CD4-positive, alpha-beta T cell treated with Interleukin-1 beta for 1 hour (primary cell): ENCODE measurements at places on chromosomes 16 and 17.

GRCh38 chr16:1859650-1860049 lies 12.3 kb downstream of the MEIOB start:
- no peak for DNase-seq

DNA sequence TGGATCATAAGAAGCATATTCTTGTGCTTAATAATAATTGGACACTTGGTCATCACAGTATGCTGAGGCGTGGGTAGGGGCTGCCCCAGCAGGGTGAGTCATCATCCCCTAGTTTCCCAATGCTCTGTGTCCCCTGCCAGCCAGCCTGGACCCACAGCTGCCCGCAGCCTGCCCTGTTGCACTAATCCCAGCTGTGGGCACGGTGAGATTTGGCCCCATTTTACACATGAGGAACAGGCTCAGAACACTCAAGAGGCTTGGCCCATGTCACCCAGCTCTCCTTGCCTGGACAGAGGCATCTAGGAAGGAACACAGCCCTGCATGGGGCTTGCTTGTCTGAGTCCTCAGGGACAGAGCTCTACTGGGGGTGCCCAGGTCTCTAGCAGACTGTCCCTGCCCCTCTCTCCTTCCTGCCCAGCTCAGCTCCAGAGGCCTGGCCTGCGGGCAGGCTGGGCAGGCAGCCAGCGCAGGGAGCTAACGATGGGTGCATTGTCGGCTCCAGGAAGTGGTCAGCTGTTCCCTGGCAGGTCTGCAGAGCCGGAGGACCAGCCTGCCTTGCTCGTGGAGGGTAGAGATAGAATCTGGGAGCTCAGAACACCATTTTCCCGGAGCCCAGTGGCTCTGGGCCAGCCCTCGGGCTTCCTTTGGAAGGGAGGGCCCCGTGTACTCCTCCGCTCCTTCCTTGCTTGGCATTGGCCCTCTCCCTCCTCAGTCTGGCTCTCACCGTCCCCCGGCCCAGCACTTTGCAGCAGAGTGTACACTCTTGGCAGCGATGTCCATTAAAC lies 189.4 kb downstream of the RAB11FIP4 start:
- DNase-seq: no peak

DNA sequence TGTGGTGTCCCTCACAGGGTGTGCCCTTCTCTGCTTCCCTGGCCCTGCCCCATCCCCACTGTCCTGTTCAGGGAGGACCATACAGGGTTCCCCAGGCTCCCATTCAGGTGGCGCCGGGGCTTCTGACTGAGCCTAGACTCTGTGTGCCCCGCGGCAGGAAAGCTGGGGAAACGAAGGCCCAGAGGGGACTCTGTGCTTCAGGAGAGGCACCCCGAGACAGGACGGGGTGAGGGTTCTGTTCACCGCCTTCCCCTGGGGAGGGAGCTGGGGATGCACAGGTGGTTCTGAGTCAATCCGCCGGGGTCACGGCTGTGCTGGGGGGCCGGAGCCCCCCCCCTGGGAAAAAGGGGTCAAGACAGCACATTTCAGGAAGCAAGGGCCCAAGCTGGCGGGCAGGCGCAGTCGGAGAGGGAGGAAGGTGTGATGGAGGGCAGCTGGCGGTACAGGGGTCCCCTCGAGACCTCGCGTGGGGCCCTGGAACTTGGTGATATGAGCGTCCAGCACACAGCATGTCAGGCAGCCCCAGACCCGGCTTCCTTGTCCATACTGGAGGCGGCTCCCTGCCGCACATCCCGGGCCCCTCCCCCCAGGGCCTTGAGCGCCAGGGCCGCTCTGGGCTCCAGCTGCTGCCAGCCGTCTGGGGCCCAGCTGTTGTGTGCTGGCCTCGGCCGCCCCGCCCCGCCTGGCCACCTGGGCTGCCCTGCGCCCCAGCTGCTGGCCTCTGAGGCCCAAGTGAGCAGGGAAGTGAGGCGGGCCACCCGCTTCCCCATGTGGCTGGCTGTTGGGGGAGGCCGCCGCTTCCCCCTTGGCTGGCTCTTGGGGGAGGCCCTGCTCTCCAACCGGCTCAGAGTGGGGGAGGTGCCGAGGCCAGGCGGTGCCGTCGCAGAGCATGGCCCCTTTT lies 5.6 kb upstream of the NOTUM start:
- DNase-seq: no peak

GRCh38 chr17:32998111-32998886 lies 6.7 kb downstream of the SPACA3 start:
- DNase-seq: peak; percentile 38

DNA sequence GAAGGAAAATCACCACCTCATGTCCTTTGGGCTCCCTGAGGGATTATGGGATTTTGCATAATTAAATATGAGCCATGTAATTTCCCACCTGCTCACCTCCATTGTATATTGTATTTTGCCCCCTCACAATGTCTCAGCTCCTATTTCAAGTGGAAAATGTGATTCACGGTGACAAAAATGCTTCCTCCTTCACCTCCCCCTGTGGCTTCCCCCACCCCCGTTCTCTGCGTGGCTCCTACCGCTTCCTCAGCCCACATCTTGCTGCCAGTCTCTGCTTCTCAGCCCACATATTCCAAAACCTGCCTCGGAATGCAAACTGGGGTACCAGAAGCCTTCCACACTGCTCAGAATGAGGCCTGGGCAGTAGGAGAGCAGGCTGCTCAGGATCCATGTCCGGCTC lies 394.5 kb upstream of the C16orf82 start:
- DNase-seq: no peak

- DNase-seq: peak; percentile 78
Measured at GRCh38 chr17:81514739-81515529, 2.3 kb upstream of the ACTG1 start.

- DNase-seq: no peak
Measured at GRCh38 chr16:12971241-12971640, 69.8 kb downstream of the SHISA9 start.

DNA sequence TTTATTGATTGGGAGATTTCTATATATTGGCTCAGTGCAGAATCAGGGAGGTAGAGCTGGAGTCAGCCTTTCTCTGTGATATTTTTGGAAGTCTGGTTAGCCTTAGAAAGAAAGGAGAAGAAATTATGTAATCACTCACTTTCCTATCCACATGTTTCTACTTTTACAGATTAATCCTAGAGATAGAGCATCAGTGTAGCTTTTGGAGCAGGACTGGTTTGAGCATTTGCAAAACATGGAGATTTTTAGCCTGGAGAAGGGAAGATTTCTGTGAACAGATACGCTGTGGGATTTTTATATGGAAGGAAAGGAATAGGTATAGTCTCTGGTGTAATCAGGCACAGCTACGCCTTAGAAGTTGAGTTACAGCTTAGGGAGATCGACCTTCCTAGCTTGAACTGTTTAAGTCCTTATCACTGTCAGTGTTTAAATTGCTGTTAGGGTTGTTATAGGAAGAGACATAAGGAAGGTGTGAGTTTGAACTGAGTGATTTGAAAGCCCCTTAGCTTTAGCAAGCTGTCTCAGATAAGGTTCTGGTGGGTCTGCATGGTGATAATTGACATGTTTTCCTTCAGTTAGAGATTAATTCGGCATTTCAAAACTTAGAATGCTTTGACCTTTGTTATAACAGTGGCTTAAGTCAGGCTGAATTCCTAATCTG lies 20.5 kb downstream of the METTL9 start:
- no peak for DNase-seq

GRCh38 chr17:63598281-63598680 lies 2.4 kb upstream of the TACO1 start:
- DNase-seq: no peak

GRCh38 chr16:30526137-30526822 lies at the start of gene ZNF768:
ZNF768 (minus strand) TSS chr16:30526566; CDS start chr16:30526413, 153 bp downstream.
- peak; percentile 10 for DNase-seq

DNA sequence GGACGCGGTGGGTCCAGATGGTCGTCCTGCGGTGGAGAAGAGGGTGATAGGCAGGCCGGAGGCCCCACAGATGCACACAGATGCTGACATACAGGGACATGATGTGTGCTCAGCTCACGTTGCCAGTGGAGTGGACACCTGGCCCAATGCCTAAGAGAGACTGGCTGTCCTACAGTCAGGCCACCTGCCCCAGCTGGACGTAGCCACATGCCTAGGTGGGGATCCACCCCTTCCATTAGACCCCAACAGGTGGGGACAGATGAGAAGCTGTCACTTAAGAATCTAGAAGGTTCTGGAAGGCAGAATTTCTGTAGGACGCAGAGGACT lies 117.6 kb upstream of the ZNF750 start:
- no peak for DNase-seq

GRCh38 chr16:48602356-48603014 lies 7.5 kb downstream of the N4BP1 start:
- DNase-seq: no peak

- DNase-seq: no peak
Measured at GRCh38 chr17:82061047-82061925, 4.3 kb downstream of the DUS1L start.

DNA sequence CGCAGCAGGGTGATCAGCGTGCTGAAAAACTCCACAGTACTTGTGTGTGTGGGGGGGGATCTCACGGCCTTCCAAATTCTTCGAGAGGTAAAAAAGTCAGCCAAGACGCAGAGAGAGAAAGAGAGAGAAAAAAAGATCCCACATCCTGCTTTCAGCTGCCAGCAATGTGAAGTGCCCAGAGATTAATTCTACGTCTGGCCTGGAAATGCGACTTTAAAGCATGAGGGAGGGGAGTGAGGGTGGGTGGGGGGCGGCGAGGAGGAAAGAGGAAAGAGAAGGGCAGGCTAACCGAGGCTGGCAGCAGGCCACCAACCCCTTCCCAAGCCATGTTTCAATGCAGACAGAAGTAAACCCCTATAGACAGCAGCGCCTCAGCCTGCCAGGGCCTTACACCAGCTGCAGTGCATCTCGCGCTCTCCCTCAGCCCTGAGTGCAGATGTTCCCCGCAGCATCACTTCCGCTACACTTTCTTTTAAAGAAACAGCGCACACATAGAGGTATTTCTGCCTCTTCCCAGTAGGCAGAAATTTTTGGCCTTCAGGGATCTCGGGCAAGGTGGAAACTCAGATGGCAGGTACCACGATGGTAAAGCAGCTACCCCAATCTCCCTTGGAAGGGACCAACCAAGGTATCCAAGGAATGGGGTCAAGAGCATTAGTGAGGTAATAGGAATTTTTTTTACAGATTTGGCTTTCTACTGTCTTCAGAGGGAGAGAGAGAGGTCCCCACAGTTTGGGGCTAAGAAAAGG lies 87.8 kb downstream of the SMG6 start:
- DNase-seq: peak; percentile 72

DNA sequence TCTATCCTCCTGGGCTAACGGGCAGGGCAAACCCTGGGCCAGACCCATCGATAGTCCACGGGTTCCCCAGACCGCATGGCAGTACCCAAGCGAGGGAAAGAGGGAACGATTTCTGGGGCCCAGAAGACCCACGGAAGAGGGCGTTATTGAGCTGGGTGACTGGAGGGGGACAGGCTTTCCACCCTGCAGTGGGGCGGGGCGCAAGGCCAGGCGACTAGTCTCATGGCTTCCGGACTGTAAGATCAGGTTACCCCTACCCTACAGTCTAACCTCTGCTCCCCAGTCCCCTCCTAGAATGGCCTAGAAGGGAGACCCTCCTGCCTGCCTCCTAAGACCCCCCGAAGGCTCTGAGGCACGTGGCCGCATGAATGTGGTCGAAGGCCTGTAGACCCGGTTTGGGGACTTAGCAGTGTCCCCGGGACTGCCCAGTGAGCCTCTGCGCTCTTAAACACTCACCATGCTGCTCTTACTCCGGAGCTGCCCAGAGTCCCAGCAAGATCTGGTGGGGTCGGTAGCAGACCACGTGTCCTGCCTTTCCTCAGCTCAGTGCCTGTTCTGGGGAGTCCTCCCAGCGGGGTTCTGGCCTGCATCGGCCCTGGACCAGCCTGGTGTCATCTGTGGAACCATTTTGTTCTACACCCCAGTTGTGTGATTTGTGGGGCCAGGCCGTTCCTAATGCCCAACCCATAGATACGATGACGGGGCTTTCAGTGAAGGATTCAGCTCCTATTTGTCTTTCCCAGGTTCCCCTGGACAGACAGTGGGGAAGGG lies 13.2 kb upstream of the AURKB start:
- peak; percentile 64 for DNase-seq

GRCh38 chr16:48383877-48384519 lies 1.2 kb downstream of the SIAH1 start:
- DNase-seq: no peak

DNA sequence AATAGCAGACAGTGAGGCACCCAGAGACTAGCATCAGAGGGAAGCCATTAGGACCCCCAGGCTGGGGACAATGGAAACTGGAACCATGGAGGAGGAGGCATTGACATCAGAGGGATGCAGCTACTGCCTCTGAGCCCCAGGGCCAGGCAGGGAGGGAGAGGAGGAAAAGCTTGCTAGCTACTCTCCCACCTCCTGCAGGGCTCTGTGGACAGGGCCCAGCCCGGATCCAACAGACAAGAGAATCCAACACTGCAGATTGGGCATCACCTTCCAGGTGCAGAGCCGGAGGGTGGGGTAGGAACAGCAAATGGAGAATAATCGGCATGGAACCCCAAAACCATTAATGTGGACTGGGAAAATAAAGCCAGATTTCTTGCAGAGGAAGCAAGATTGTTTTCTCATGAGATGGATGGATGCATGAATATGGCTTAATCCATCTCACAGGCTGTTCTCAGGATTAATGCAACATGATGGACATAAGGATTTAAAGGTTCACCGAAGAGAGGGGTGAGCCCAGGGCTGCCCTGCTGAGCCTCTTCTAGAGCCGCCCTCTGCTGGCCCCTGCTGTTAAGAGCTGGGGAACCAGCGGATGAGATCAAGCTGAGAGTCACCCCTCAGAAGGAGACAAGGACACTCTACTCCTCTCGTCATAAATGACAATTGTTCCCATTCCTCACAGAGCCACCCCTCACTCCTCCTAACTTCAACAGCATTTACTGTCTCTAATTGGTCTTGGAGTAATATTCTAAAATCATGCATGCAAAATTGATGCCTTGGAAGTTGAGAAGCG lies 48.8 kb downstream of the DNAH3 start:
- DNase-seq: no peak

DNA sequence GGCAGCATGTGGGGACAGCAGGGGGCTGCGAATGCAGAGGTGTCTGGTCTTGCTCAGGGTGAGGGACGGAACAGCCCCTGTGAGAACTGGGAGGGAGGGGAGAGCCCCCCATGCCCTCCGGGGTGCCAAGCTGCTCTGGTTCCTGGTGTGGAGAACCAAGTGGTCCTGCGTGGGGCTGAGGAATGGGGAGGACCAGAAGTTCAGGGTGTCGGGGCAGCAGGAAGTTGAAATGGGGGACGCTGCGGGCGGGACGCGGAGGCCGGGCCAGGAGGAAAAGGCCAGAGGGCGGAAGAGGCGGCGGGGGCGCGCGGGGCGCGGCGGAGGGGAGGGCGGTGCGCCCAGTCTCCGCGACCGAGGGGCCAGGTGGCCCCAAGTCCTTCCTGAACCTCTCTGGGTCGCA lies 3.6 kb downstream of the ALDH3A1 start:
- no peak for DNase-seq
